IgD-negative memory B cell (primary cell): ENCODE measurements at places on chromosomes 4 and X. TPM values are rescaled to one million over a fixed set of nuclear protein-coding genes. Genes with fewer than 3 reads are reported as not detected.

The DNAJB14 gene
- 50.8 TPM for polyA plus RNA-seq

The JCHAIN gene
- polyA plus RNA-seq = 1,651 TPM

The CXorf49 gene
- not detected for polyA plus RNA-seq

The FLNA gene
- polyA plus RNA-seq = 396 TPM

The XAGE2 gene
- not detected for polyA plus RNA-seq

The APELA gene
- polyA plus RNA-seq = not detected

The OGT gene
- polyA plus RNA-seq = 34.1 TPM

The ZFX gene
- 39.1 TPM for polyA plus RNA-seq
